ENCODE measurements at places on chromosomes 5 and 9.

GRCh38 chr9:131976157-131977108, 103.2 kb downstream of the MED27 start:
- no peak for DNase-seq

DNA sequence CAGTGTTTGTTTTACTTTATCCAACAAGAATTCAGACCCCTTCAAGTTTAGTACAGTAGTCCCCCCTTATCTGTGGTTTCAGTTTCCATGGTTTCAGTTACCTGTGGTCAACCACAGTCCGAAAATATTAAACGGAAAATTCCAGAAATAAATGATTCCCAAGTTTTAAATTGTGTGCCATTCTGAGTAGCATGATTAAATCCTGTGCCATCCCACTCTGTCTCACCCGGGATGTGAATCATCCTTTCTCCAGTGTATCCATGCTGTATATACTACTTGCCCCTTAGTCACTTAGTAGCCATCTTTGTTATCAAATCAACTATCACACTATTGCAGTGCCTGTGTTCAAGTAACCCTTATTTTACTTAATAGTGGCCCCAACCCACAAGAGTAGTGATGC, 153.8 kb upstream of the RASA1 start:
- no peak for DNase-seq

GRCh38 chr5:36734422-36734821, 128.0 kb downstream of the SLC1A3 start:
- no peak for DNase-seq

DNA sequence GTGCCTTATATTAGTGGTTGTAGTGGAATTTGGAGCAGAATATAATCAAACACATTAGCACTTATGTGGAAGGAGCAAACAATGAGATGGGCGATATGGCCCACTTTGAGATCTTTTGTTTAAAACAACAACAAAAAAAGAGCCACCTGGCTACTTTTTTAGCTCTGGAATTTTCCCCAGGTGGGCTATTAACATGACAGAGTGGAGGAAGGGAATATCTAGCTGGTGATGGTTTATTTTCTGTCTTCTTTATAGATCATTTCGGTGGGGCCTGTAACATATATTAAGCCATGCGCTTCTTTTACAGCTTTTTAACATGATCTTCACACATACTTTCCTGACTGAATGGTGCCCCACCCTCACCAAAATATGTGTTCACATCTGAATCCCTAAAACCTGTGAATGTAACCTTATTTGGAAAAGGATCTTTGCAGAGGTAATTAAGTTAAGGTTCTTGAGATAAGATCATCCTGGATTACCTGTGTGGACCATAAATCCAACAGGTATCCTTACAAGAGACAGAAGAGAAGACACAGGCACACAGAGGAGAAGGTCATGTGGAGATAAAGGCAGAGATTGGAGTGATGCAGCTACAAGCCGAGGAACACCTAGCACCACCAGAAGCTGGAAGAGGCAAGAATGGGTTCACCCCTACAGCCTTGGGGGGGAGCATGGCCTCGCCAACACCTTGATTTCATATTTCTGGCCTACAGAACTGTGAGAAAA, 16.6 kb upstream of the ENTREP1 start:
- DNase-seq, result no peak

DNA sequence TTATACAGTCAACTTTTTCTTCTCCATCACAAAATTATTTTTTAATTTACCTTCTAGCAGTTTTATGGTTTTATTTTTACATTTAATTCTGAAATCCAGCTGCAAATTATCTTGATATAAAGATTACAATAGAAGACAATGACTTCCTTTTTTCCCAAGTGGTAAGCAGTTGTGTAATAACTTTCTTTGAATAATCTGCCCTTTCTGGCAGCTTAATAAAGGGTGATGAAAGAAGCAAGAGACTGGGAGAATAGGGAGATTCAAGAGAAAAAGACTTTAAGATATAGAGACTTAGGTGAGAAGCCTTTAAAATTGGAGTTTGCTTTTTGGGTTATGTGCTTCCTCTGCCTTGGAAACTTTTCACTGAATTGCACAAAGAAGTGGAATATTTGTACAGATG, 100.4 kb upstream of the FREM1 start:
- DNase-seq, result no peak

DNA sequence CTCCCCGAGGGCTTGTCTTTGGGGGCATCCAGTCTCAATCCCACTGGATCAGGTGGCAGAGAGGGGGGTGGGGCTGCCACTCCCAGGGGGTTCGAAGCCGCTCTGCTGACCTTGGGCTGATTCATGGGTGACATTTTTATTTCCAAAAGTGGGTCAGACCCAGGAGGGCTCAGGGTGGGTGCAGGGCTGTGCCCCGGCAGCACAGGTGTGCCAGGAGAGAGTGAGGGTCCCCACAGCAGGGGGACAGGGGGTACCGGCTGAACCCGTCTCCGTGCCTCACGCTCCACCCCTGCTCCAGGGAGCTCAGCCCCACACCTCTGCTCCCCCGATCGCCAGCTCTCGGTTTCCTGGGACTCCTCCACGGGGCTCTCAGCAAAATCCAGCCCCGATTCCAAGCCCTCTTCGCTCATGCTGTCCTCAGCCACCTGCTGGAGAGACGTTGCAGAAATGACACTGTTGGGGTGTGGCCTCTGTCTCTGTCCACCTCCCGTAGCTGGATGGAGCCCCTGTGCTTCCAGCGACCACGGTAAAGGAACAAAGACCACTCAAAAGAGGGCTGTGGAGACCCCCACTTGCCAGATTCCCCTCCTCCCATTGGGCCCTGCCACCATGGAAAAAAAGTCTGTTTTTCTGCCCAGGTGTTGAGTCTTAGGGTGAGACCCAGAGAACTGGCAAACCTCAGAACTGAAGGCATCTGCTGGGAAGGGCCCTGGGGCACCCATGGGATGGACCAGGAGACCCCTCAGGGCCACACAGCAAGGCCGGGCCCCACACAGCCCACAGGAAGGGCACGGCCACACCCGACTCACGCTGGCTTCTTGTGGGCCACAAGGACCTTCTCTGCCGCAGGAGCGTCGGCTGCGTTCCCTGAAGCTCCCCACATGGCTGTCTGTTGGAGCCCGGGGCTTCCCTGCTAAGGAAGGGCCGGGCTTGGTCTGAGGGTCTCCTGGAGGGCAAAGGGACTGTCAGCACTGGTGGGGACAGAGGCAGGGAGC, 10.6 kb upstream of the QSOX2 start:
- no peak for DNase-seq

DNA sequence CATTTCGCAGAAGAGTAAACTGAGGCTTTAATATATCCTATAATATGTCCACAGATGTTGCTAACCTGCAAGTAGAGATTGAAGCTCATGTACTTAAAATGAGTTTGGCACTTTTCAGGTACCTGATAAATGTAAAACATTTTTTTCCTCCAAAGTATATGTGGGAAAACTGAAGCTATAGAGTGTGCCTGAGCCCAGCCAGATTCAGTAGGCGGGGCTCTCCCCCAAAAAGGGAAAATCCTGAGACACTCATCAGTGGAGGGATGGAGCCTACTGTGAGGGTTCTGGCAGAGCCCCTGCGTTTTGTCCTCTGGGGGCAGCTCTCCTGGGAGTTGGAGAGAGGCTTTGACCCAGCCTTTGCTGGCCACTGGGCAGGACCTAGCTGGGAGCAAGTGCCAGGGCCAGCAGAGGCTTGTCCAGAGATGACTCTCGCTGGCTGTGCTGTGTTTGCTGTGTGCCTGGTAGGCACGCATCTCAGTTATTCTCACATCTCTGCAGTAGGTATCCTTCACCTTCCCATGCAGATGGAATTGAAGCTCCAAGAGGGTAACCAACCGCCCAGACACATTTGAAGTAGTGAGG, 81.1 kb upstream of the SPRY4 start:
- DNase-seq, result no peak

DNA sequence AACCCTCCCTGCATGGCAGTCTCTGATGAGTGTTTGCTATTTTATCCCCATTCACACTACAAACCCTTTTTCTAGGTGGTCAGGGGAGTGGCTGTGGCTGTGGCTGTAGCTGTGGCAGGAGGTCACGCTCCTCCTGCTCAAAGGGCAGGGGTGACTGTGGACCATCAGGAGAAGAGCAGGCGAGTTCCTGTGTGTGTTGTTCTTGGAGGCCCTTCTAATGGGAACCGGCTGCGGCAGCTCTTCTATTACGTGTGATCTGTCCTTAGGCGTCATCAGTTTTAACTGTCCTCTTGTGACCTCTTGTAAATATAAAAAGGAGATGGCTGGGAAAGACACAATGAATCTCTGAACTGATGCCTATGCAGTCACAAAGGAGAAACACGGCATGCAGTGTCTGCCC, 65.1 kb downstream of the ANKH start:
- no peak for DNase-seq

- no peak for DNase-seq
Observed at GRCh38 chr5:126460977-126461376, 37.8 kb downstream of the GRAMD2B start.

DNA sequence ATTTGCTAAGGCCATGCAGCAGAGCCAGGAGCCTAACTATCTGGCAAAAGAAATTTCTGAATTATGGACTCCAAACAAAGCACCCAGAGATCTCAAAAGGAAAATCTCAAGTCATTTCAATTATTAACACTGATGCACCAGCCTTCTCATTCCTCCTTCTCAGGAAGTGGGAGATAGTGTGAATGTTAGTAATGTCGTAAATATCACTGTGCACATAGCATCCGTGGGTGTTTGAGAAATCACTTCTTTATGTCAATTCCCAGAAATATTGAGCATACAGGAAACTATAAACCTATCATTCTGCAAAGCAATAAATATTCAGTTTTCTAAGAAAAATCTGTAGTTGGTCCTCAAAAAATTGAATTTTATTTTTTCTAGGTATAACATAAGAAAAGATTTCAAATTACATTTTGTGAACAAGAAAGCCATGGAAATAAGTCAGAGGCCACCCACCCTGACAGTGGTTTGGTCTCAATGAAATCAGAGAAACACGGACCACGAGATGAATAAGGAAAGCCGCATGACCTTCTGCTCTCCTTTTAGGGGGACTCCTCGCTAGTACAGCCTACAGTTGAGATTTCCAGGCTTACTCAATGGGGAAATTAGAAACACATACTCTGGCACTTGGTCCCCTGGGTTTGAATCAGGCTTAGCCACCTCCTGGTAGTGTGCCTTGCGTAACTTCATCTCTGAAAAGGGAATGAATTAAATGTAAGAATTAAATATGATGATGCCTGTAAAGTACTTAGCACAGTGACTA, 120.6 kb downstream of the DIRAS2 start:
- DNase-seq, result no peak

DNA sequence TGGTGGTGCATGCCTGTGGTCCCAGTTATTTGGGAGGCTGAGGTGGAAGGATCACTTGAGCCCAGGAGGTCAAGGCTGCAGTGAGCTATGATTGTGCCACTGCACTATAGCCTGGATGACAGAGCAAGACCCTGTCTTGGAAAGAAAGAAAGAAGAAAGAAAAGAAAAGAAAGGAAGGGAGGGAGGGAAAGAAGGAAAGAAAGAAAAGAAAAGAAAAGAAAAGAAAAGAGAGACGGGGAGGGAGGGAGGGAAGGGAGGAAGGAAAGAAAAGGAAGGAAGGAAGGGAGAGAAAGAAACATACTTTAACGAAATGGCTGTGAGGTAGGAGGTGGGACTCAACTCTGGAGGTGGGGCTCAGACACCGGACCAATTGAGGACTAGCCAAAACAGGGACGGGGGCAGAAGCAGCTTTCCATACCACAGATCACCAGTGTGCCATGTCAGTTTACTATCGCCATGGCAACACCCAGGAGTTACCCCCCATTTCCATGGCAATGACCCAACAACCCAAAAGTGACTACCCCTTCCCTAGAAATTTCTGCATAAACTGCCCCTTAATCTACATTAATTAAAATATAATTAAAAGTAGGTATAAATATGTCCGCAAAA, 21.3 kb downstream of the PTGES start:
- no peak for DNase-seq

- DNase-seq, result no peak
Observed at GRCh38 chr5:120228262-120229031, 235.7 kb upstream of the PRR16 start.

DNA sequence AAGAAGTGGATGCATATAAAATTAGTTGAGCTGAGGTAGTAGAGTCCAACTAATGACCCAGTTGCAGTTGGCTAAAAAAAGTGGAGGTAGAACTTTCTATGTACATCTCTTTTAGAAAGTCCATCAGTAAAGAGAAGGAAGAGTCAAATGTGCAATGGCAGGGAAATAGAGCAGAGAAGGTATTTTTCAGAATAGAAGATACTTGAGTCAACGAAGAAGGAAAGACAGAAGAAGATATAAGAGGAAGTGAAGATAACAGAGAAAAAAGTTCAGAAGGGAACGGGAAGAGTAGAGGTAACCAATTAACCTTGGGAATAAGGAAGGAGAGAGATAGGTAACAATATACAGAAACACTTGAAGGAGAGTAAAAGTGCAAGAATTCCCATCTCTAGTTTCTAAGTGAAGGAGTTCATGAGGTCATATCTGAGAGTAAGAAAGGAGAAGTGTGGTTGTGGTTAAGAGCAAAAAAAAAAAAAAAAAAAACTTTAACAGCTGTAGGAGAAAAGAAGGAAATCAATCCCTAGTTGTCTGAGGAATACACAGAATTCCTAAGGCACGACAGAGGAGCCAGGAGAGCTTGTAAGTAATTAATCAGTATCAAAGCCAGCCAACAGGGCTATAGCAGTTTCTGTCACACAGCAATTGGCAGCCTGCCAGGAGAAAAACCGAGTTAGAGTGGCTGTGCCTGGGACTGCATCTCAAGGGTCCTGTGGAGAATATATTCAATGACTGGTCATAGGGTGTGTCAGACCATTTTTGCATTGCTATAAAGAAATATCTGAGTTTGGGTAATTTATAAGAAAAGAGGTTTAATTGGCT, 61.0 kb downstream of the ARL15 start:
- no peak for DNase-seq

DNA sequence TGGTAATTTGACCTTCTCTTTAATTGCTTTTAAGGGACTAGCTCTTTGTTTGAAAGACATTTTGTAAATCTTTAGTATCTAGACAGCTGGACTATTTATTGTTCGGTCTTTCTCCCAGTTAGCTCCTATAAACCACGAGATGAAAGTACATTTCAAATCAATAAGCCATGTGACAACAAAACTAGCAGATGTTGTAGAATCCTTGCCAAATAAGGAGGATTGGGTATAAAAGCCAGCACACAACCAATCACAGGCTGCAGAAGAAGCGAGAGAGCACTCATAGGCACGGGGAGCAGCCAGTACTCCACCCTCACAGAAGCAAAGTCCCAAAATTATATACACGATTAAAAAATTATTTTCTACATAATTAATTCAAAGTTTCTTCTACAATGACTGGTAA, 8.1 kb upstream of the OMD start:
- no peak for DNase-seq

DNA sequence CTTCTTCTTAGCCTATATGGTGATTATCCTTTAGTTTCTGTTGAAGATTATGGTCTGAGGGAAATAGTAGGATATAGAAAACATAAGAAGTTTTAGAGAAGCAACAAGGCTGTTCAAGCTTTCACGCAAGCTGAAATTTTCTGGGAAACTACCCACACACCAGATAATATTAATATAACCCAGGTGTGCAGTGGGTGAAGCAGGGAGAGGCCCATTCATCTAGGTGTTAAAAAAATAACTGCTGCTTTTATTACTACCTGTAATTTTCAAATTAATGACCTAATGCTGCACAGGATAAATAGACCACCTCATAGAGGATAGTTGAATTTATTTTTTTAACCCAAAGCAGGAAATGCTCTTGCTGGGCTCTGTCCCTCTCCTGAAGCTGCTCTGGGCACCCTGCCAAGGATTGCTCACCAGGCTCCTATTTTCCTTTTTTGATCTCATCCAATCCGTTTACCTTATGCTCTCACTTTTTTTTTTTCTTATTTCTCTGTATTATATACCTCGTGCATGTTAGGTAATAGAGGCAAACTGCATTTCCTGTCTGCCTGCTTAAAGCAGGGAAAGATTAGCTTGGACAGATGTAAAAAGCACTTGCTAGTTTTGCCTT, 124.3 kb upstream of the SLC12A2 start:
- no peak for DNase-seq

- DNase-seq, result no peak
Observed at GRCh38 chr5:43305948-43306565, 7.2 kb downstream of the HMGCS1 start.
